Thoracic aorta (tissue), 2 donors: ENCODE measurements at places on chromosomes 2 and 18. TPM values are rescaled to one million over a fixed set of nuclear protein-coding genes. Genes with fewer than 3 reads are reported as not detected.

Gene RFTN2
- 9.3 TPM for total RNA-seq

GRCh38 chr2:60555066-60555782 is 1.8 kb upstream of the BCL11A start:
- no peak for DNase-seq
- no peaks in the 10 kb centered on the region for H3K36me3 ChIP-seq
- no peak overlapping the region for H3K27ac ChIP-seq
- H3K27me3 ChIP-seq, result peaks cover 8% of the 10 kb centered on the region

GRCh38 chr2:22189893-22190480 is 1066.2 kb downstream of the TDRD15 start:
- no peaks in the 10 kb centered on the region for H3K36me3 ChIP-seq
- no peak for DNase-seq
- H3K4me3 ChIP-seq, result no peak overlapping the region
- H3K27me3 ChIP-seq, result no peaks in the 10 kb centered on the region

Gene SLC23A3
- 3.4 TPM for total RNA-seq

Gene DNAJC5G
- total RNA-seq, result 0.68 TPM

- no peaks in the 10 kb centered on the region for H3K27me3 ChIP-seq
- no peaks in the 10 kb centered on the region for H3K36me3 ChIP-seq
- peak overlapping the region; percentile 32 for H3K27ac ChIP-seq
- no peak for DNase-seq
- peaks cover 36% of the 10 kb centered on the region for H3K4me1 ChIP-seq
- peak overlapping the region; percentile 8 for H3K4me3 ChIP-seq
Measured at GRCh38 chr2:154638783-154639182, 59.7 kb upstream of the KCNJ3 start.

Gene ABI2
- 37.9 TPM for total RNA-seq

- no peaks in the 10 kb centered on the region for H3K36me3 ChIP-seq
- no peaks in the 10 kb centered on the region for H3K27me3 ChIP-seq
- peak overlapping the region; percentile 30 for H3K27ac ChIP-seq
- peaks cover 12% of the 10 kb centered on the region for H3K4me1 ChIP-seq
Measured at GRCh38 chr2:10009811-10010781, 33.3 kb upstream of the KLF11 start.

Gene PSTPIP2
- 21.5 TPM for total RNA-seq

GRCh38 chr2:141923657-141924056 is 207.2 kb downstream of the LRP1B start:
- no peaks in the 10 kb centered on the region for H3K36me3 ChIP-seq
- no peak overlapping the region for H3K27ac ChIP-seq

DNA sequence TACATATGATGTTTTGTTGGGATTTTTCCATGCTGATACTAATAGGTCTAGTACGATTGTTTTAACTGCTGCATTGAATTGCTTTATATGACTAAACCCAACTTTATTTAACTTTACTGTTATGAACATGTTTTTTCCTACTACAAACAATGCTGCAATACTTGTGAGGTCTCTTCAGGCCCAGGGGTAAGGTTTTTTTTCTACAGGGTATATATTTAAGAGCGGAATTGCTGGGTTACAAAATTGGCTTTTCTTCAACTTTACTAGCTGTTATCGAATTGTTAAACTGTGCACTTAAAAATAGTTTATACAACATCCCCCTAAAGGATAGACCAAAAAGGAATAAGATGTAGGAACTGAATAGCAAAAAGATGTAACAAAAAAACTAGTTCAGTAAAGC is 78.5 kb upstream of the TMEM178A start:
- no peaks in the 10 kb centered on the region for H3K36me3 ChIP-seq
- no peak overlapping the region for H3K27ac ChIP-seq
- no peak overlapping the region for H3K4me3 ChIP-seq
- DNase-seq, result no peak
- no peaks in the 10 kb centered on the region for H3K4me1 ChIP-seq

Gene CPO
- total RNA-seq, result 3.0 TPM
